ENCODE measurements at places on chromosomes 5 and 9.

- no peak for DNase-seq
Measured at GRCh38 chr5:74632947-74633356, 7.6 kb downstream of the ENC1 start.

GRCh38 chr5:16853518-16853917 lies 82.6 kb downstream of the MYO10 start:
- DNase-seq: no peak

DNA sequence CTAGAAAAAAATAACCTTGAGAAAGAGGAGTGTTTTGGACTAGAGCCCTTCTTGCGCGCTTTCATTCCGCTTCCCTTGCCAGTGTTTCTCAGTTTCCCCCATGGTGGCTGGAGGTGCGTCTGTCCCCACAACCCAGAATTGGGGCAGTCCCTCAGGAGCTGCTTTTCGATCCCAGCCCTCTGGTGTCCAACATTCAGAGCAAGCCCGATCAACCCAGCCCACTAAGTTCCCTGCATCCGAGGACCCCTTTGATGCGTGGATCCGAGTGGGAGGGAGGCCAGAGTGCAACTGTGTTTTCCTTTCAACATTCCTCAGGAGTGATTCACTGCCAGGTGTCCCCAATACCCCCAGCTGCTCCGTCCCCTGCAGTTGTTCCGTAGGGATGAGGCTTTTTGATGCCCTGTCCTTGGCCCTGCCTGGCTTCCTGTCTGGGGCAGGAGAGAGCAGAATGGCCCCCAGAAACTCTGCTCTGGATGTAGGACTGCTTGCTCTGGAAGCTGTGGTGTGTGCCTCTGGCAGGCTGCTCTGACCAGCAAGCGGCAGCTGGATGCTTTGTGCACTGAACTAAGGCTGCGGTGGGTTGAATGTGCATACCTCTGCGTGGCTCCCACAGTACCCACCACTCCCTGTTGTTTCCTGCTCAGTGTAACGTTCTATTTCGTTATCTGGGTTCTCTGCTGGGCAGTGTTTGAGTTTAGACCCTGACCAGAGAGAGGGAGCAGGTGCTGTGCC lies 117.5 kb downstream of the BOD1 start:
- no peak for DNase-seq

DNA sequence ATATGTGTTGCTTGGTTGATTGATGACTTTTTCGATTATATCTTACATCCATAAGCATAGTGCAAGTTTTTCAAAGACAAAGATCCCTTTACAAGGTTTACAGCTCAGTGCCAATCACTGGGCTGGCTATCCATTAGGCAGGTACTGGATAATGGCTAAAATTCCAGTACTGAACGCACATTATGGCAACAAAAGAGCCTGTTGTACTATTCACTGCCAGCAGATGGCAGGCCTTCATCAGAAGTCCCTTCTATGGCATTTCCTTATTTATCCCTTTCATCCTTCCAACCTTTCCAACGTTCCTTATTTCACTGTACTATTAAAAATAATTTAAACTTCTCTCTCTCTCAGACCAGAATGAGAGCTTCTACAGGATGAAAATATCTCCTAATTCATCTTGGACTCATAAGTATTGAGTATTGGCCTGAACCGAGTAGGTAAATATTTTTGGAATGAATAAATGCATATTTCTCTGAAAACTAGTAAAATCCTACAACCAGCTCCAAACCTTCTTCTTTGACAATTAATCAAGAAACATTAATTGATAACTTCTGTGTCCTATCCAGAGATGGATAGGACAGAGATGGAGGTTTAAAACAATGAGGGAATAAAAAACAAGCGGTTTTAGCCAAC lies 6.7 kb upstream of the WNT8A start:
- peak; percentile 67 for DNase-seq

GRCh38 chr5:93716453-93716852 lies 24.9 kb downstream of the POU5F2 start:
- no peak for DNase-seq

GRCh38 chr5:66443462-66444130 lies 152.6 kb upstream of the MAST4 start:
- no peak for DNase-seq

DNA sequence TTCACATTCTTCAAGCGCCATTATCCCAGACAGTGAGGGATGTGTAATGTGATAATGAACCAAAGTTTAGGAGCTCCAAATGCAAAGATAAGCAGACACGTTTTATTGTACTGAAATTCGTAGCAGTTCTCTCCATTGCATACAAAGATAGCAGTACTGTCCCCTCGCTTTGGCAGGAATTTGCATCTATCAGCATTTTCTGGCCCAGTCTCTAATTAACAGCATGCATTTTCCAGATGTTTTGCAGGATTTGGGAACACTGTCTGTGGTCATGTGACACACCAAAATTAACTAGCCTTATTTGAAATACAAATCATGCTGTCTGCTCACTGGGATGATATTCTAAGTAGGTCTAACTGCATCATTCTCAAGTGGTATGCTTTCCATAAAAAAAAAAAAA lies 235.9 kb upstream of the TRPM3 start:
- DNase-seq: no peak

DNA sequence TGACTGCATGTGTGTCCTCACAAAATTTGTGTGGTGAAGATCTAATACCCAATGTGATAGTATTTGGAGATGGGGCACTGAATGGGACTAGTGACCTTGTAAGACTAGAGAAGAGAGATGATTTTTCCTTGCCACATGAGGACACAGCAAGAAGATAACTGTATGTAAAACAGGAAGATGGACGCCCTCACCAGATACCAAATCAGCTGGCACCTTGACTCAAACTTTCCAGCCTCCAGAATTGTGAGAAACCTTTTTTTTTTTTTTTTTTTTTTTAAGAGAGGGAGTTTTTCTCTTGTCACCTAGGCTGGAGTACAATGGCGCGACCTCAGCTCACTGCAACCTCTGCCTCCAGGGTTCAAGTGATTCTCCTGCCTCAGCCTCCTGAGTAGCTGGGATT lies 40.3 kb downstream of the UBTD2 start:
- no peak for DNase-seq

DNA sequence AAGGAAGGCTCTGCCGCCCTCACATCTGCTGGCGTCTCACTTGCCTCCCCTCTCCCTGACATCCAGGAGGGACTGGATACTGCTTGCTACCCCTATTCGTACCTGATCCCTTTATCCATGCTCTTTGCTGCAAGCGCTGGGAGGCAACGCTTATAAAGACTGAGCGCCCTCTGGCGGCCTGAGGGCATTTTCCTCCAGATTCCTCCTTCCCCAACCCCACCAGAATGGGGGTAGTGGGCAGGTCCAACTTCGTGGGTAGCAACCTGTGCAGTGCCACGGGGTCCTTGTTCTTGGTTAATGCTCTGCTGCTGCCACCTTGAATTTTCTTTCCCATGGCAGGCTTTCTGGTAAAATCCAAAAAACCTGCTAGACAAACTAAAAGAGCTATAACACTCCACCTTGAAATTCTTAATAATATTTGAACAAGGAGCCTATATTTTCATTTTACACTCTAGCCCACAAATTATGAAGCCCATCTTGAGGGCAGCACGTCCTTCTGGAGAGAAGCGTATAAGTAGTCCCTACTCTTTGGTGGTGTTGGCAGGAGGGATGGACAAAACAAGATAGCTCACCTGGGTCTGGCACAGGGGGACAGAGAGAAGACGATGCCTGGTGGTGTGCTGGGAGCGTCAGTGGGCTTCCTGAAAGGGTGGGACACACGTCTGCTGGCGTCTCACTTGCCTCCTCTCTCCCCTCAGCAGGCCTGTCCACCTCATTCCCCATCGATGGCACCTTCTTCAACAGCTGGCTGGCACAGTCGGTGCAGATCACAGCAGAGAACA lies 52.5 kb downstream of the JADE2 start:
- peak; percentile 84 for DNase-seq

GRCh38 chr9:87855061-87855460 lies 27.6 kb upstream of the SPATA31E1 start:
- no peak for DNase-seq

DNA sequence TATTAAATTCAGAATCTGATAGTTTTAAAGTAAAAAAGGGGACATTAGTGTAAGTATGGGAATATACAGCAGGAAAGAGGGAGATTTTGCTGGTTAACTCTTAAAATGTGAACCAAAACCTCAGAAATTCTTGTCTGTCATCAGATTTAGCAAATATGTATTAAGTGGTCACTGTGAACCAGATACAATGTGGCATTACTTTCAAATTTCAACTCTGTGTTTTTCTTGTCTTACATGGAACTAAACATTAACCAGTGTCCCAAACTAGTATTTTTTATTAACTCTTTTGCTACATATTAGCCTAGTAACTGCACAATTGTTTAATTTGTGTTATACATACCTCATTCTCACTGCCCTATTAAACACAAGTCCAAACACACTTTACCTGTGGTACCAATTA lies 259.9 kb upstream of the RASA1 start:
- no peak for DNase-seq

GRCh38 chr5:37663538-37663937 lies 176.3 kb downstream of the GDNF start:
- no peak for DNase-seq

GRCh38 chr9:129052592-129052991 lies 16.2 kb downstream of the MIGA2 start:
- no peak for DNase-seq

DNA sequence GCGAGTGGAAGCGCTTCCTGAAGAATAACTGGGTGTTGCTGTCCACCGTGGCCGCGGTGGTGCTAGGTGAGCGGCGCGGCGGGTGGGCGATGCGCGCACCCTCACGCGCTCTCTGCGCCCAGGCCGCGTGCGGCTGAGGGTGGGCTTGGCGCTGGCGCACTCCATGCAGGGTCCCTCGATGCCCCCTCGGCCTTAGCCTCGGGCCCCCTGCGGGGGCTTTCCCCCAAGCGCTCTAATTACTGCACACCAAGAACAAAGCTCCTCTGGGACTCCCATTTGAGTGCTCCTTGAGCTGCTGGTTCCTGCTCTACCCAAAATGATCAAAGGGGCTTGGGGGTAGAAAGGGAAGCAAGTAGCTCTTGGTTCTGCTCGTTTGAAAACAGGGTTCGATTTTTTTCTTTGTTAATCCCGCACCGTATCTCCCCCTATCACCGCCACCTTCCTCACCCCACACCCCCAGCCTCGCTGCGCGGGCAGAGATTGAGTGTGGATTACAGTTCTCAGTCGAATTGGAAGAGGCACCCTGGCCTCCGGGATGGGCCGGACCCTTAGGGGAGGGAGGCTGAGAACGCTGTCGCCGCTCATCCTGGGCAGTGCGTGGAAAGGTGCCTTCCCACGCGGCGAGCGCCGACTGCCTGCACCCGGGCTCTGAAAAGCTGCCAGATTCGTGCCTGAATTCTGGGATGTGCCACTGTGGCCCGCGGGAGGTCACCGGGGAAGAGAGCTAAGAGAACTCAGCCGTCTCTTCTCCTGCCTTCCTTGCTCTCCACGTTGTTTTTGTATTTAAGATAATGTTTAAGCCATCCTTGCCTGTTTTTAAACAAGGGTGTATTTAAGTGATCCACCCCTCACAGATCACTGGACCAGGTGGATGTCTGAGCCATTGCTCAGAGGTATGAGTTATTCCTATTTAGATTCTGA lies 697 bp downstream of the SLC1A1 start:
- DNase-seq: no peak

DNA sequence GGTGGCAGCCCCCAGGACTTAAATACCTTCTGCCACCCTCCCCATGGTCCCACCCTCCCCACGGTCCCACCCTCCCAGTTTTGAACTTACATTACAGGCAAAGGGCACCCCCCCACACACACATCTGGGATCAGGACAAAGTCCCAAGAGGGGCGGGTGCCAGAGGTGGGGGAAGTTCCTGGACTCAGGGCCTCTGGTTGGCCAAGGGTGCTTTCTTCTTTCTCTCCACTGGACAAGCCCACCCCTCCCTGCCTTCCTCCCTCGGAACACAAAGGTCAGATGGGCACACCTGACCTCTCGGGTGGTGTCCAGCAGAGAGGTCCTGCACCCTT lies 19.1 kb upstream of the RALGDS start:
- DNase-seq: no peak

- DNase-seq: no peak
Measured at GRCh38 chr5:71748360-71748759, 29.3 kb downstream of the CARTPT start.

DNA sequence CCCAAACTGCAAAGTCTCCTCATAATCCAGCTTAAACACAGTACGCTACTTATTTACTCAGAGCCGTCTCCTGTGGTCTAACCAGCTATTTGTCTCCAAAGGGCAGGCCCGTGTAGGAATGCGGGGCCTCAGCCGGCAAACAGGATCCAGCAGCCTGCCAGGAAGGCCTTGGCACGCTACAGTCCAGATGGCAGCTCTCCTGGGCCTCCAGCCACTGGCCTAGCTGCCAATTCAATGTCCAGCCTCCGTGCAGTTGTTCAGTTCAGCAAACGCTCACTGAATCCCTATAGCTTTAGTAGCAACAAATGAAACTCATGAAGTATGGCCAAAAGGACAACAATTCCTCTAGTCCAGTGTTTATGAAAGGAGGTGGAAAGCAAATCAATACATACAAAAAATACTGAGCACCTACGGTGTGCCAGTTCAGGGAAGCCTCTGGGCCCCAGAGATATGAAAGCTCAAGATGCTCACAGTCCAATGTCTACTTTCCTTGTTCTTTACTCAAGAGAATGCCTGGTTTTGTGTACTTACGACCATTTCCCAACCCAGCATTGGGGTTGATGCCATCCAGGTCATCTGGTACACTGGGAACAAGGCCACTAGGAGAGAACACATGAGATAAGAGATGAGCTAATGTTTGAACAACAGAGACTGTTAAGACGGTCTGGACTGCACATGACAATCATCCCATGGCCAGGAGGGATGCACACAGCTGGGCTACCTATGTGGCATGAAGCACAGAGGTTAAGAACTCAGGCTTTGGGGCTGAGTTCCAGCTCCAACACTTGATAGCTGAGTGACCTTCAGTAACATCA lies 8.3 kb downstream of the CDK5RAP2 start:
- DNase-seq: no peak

- no peak for DNase-seq
Measured at GRCh38 chr5:1919750-1920149, 37.0 kb upstream of the IRX4 start.

DNA sequence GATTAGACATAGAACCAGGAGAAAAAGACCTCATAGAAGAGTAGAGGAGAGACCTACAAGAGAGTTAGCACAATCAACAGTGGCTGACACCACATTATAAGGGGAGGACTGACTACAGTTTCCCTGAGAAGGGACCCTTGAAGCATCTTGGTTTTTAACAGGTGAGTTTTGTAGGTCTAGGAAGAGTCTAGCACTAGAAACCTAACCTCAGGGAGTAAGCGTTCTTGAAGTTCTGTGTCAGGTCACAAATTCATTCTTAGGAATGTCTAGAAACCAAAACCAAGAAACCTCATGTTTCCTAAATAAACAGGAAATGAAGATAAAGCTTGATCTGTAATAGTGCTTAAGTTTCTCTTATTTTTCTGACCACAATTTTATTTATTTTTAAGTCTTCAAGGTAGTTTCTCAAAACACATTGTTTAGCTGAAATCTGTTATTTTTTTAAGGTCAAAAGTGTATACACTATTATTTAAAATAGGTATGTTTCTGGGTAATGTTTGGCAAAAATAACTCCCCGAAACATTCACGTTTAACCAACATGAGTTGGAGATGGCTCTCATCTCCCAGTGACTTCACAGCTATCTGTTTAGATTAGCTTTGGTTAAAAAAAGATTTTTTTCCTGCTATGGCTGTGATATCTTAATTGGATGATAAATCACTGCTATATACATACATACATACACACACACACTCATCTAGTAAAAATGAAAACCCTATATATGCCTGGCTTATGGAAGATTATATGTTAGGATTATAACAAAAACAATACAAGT lies 37.1 kb downstream of the MAP3K1 start:
- DNase-seq: no peak

- peak; percentile 67 for DNase-seq
Measured at GRCh38 chr5:140402258-140403074, 833 bp downstream of the ANKHD1 start.

GRCh38 chr5:76689321-76690036 lies 26.4 kb upstream of the F2R start:
- no peak for DNase-seq

Measured in inflammatory macrophage (primary cell).